ENCODE measurements at places on chromosomes 6 and 20.

DNA sequence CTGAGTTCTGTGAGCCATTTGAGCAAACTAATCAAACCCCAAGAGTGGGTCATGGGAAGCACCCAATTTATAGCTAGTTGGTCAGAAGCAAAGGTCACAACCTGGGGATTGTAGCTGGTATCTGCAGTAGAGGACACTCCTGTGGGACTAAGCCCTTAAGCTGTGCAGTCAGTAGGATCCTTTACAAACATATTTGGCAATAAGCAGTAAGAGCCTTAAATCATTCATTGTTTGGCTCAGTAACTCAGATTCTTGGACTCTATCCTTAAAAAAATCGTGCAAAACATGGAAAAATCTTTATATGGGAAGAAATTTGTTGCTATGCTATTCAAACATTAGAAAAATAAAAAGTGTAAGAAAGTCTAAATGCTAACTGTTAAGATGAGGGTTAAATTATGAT lies 29.9 kb downstream of the FRK start:
- no peak for DNase-seq

DNA sequence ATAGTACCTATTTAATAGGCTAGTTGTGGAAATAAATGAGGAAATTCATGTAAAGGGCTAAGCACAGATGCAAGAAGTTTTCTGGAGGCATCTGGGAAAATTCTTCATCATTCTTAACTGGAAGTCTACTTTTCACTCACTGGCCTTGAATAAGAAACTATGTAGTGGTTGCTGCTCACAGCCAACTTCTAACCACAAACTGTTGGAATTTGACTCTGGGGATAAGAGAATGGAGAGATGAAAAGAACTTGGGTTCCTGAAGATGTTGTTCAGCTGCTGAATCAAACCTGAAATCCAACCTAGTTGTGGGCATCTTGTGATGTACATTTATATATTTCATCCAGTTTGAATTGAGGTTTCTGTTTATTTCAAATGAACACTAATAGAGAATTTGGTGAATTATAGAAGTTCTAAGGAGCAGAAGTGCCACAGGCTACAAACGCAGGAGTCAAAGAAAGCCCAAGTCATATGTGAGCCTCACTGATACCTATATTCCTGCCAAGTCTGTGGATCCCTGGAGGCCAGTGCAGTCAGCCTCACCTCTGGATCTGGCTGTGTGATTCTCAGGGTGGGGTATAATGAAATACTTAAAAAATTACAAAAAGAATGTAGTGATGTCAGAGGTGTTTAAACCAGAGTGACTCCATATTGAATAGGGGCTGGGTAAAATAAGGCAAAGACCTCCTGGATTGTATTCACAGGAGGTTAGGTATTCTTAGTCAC lies 18.7 kb upstream of the MEI4 start:
- DNase-seq, result no peak

- DNase-seq, result no peak
Observed at GRCh38 chr20:59850018-59850641, 83.3 kb downstream of the SYCP2 start.

- DNase-seq, result peak; percentile 51
Observed at GRCh38 chr6:168884646-168885086, 369.0 kb downstream of the THBS2 start.

GRCh38 chr6:108288742-108289141 lies 6.1 kb upstream of the AFG1L start:
- no peak for DNase-seq
